Activated T-cell treated with anti-CD3 and anti-CD28 coated beads, Interleukin-2, amount 50 U/mL, for 24 hours (primary cell): ENCODE measurements at places on chromosomes 12 and 14.

DNA sequence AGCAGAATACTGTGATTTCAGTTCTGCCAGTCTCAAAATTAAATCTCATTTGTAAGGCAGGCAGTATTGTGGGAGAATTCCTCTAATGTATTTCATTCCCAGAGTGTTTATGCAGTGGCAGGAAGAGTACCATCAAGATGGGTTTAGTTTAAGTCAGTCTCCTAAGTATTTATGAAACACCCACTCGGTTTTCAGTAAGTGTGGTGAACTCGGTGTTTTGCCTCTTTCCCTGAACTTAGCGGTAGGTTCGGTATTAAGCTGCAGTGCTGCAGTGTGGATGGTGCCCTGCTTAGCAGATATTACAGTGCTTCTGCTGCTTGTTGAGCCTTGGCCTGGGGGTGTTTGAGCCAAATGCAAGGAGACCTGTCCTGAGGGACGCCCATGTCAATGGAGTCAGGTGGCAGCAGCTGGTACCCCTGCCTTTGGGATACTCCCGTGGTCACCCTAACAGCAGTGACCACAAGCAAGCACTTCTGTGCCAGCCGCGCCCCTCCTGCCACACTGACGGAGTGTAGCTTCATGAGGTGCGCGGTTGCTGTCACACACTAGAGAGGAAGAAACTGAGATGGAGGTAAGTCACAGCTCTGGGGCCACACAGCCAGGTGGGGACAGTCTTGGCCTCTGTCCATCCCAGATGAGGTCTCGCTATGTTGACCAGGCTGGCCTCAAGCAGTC, 15.8 kb downstream of the COA8 start:
- DNase-seq, result no peak

- DNase-seq, result no peak
These were observed 556 bp downstream of the GPRC5A start for GRCh38 chr12:12891881-12892355.

GRCh38 chr12:13128291-13128965, 25.0 kb upstream of the GSG1 start:
- no peak for DNase-seq

- no peak for DNase-seq
These were observed 68.2 kb upstream of the FGD4 start for GRCh38 chr12:32331133-32331532.

- no peak for DNase-seq
These were observed 145.6 kb upstream of the SLC38A2 start for GRCh38 chr12:46518169-46518568.

DNA sequence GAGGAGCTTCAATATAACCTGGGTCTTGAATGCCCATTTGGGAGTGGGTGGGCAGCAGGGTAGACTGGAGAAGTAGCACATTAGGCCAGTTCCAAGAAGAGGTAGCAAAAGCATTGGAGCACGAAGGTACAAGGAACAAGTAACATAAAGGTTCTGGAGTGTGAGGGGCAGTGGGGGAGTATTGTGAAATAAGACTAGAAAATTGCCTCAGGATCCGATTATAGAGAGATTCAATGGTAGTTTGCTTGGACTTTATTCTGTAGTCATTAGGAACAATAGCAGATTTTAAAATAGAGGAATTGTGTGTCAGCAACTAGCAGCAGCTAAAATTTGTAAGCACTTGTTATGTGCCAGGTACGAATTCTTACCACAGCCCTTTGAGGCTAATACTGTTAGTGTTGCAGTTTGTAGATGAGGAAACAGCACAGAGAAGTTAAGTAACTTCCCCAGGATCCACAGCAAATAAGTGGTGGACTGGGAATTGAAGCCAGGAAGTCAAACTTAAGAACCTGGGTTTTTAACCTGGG, 61.8 kb downstream of the PPFIBP1 start:
- DNase-seq, result no peak

GRCh38 chr14:76496595-76496994, 120.7 kb downstream of the ESRRB start:
- DNase-seq, result no peak

GRCh38 chr14:75361751-75362433, 65.9 kb upstream of the JDP2 start:
- DNase-seq, result no peak

DNA sequence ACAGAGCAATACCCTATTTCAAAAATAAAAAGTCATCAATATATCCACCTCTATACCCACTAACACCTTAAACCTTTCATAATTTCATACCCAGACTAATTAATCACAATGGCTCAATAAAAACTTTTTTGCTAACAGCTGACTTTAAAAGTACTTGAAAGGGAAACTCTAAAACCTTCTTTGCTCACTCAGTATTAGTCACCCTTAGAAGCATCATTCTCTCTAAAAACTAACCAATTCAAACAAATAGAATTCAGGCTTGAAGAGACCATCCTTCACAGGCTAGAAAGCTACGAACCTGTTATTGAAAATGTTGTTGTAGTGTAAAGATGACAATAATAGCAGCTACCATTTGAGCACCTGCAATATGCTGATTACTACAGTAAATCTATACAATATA, 37.2 kb downstream of the HECTD1 start:
- DNase-seq, result no peak

DNA sequence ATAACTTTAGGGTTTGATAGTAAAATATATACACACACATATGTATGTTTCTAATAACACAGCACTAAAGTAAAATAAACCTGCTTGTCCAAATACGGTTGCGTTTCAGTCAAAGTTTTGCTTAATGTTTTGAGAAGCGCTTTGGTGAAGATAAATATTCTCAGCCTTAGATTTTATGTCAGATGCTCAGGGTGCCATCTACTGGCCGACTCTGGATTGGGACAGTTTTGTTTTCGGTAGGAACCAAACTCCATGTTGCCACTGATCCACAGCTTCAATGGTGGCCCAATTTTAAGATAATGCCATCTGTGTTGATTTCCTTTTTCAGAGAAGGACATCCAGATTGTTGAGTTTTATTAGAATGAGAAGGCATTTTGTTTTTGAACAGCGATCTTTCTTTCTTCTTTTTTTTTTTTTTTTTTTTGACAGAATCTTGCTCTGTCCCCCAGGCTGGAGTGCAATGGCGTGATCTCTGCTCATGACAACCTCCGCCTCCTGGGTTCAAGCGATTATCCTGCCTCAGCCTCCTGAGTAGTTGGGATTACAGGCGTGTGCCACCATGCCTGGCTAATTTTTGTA, 43.1 kb downstream of the LLPH start:
- DNase-seq, result peak; percentile 62

DNA sequence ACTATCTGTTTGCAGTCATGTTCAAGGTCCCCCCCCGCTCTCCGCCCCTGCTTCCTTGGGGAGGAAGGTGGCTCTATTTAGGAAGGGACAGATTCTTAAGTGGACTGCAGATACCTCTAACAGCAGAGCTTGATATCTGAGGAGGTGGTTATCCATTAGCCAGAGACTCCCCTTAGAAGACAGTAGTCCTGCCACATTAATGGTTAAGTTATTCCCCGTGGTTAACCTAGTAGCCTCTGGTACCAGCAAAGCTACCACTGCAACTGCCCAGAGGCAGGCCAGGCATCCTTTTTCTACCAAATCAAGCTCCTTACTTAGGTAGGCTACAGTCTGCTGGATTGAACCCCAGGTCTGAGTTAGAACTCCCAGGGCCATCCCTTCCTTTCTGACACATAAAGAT, 162.1 kb upstream of the AVPR1A start:
- no peak for DNase-seq

GRCh38 chr12:26293612-26294011, 98.2 kb downstream of the SSPN start:
- no peak for DNase-seq

- DNase-seq, result no peak
These were observed 625 bp upstream of the ABHD12B start for GRCh38 chr14:50871228-50871627.

DNA sequence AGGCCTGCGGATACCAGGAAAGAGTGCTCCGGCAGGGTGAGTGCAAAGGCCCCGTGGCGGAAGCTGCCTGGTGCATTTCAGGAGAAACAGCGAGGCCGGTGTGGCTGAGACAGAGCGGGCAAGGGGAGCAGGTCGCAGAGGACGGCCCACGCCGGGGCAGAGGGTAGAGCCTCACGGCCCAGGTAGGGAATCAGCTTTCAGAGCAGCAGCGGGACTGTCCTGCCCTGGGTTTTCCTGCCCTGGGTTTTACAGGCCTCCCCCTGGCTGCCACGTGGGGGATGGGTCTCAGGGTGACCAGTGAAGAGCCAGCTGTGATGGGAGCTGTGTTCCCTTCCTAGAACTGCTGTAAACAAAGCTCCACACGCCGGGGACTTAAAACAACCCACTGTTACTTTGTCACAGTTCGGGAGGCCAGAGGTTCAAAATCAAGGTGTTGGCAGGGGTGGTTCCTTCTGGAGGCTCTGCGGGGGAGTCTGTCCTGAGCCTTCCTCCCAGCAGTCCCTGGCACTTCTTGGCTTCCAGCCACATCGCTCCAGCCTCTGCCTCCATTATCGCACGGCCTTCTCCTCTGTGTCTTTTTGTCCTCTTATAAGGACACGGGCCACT, 10.4 kb downstream of the NCOR2 start:
- no peak for DNase-seq

GRCh38 chr12:107485731-107486130, 199.9 kb upstream of the PWP1 start:
- DNase-seq, result no peak

DNA sequence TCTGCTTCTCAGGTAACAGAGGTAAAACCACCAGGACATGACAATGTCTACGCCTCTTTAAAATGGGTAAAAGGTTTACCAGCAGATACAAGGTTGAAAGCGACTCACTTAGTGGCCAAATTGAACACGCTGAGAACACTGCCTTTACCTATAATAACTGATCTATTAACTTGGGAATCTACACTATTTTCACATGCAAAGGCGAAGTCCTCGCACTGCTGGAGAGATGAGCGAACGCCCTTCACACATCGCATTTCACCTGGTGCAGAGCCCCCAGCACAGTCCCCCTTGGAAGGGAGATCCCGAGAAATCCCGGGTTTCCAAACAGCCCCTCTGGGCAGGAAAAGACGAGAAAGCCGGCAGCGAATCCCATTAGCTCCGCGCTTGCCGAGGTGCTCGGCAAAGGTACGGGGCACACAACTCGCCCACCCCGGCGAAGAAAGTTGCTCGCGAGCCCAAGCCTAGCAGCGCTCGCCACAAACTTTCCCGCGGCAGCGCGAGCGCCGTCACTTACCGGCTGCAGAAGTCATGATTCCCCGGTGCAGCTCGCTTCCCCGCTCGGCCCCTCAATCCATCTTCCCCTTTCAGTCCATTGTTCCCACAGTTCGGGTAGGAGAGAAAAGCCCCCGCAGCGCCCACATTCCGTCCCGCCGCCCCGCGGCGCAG, 423 bp downstream of the FGD6 start:
- DNase-seq, result no peak

GRCh38 chr14:44833376-44834060, 128.2 kb downstream of the KLHL28 start:
- DNase-seq, result no peak

DNA sequence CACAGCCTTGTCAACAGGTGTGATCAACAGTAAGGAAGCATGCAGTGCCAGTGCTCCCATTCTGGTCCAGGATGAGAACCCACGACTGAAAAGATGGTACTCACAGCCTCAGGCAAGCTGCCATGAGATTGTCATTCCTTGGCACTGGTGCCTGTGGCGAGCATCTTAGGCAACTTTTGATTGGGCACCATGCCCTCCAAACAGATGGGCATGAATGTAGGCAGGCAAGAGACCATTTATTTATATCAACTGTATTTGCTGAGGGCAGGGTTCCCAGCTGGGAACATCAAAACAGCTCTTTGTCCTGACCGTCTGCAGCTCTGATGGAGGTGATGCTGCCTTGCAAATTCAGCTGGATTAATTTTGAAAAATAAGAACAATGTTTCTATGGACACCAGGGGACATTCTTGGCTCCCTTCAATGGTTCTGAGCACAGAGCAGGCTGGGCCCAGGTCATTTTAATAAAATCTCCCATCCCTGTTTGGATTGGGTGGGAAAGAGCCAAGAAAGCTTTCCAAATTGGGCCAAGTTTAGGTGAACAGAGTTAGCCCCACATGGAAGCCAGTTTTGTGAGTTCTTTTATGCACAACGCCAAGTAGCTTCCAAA, 522.5 kb downstream of the RMST start:
- DNase-seq, result no peak

- no peak for DNase-seq
These were observed 30.3 kb downstream of the WBP11 start for GRCh38 chr12:14772946-14773345.

GRCh38 chr14:94081386-94081820, 293 bp downstream of the IFI27L1 start:
- DNase-seq, result no peak

- no peak for DNase-seq
These were observed 303.9 kb upstream of the SYT1 start for GRCh38 chr12:78560633-78561032.

DNA sequence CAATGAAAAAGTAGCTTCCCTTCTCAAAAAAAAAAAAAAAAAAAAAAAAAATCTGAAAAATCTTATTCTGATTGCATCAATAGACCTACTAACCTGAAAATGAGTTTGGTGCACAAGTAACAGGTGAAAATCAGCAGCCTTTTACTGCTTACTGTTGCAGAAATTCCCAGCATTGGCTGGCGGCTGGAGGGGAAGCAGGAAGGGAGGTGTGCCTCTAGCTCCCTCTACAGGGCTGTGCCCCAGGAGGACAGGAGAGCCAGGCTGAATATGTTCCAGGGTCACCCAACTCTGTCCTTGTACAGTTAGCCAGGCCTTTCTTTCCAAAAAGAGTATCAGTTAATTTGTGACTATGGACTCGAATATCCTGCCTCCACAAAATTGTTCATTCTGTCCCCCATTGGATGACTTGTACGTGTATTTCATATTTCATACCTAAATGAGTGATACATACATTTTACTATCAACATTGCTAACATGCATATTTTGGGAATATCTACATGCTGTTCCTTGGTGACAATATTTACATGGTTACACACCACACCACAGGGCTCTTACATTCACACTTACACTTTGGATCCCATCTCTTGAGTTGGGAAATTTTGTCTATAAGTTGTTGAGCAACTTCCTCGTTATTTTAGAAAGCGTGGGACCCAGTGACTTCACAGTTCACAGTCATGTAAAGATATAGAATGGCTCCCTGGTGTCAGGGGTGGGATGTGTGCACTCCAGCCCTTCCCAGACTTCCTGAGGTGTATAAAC, 124.8 kb downstream of the SAMD4A start:
- DNase-seq, result peak; percentile 63

DNA sequence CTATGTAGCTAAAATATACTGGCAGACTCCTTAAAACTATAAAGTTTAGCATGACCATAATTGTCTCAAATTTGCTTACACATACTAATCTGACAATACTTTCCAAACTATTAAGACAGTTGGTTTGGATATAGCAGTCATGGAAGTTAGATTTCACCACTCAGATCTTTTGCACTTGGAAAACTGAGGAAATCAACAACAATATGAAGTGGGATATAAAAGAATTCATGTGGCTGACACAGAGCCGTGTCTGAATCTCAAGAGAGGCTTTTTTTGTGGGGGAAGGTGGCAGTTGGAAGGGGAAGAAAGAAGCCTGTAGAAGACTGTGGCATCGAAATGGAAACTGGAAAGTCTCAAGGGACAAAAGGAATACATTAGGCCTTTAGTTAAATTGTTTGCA, 166.6 kb upstream of the FLRT2 start:
- DNase-seq, result no peak

DNA sequence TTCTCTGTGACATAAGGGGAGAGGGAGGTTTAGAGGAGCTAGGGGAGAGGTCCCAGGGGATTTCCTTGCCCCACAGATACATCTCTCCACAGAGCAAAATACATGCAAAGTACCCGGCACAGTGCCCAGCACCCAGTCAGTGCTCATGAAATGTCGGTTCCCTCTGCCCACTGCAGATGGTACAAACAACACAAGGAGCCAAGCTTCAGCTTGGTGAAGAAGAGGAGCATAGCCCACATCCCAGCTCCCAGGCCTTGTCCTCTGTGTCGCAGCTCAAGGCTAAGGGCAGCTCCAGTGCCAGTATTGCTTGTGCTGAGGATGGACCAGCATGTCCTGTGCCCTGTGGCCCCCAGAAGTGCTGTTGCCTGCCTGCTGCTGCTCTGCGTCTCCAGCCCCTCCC, 35.0 kb upstream of the FKBP4 start:
- DNase-seq, result no peak
